T-helper 2 cell treated with Interferon-gamma antibody and Interleukin-4, amounts not matched to agents 100 ng/mL and 5 ng/mL, for 36 hours (primary cell): ENCODE measurements at places on chromosomes 1 and 21. TPM values are rescaled to one million over a fixed set of nuclear protein-coding genes. Genes with fewer than 3 reads are reported as not detected.

Gene CDC42BPA
- 8.8 and 10.0 TPM in 2 replicates for total RNA-seq

Gene UBL4B
- total RNA-seq = not detected in 2 replicates

Gene CATSPER4
- not detected in 2 replicates for total RNA-seq

Gene FCRL1
- total RNA-seq = 0.09 TPM in 1 of 2 replicates, not detected in the other

Gene KIF17
- not detected in 2 replicates for total RNA-seq

Gene STIL
- total RNA-seq = 36.7 and 40.7 TPM in 2 replicates

Gene ARHGAP30
- total RNA-seq = 266 and 271 TPM in 2 replicates

Gene PTPRC
- total RNA-seq = 552 and 571 TPM in 2 replicates

Gene SLC45A1
- total RNA-seq = 0.39 and 0.86 TPM in 2 replicates
